ENCODE measurements at places on chromosomes 12 and 14. TPM values are rescaled to one million over a fixed set of nuclear protein-coding genes. Genes with fewer than 3 reads are reported as not detected.

DNA sequence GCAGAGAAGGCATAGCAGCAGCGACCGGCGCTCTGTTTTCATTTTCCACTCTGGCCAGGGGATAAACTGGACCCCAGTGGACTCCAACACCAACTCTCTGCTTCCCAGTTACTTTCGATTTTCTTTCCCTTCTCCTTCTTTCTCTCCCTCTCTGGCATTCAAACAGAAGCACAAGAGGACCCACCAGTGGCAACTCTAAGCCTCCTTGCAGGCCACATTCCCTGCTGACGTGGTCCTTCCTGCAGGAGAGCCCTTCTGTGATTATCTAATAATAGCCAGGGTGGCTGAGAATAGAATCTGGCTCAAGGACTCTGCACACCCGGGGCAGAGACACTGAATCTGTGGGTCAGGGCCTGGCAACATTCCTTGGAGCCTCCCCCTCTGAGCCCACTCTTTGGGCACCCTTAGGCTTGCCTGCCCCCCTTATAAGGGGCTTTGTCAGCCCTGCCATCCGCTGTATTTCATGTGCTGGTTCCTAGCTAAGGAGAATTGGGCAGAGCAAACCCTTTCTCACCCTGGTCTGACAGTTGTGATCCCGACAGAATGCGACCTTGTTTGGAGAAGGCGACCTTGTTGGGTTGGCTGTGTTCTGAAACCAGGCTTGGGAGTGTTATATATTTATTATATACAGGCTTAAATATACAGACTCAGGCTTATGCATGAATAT, 8.2 kb upstream of the HOXC6 start:
- H3K27me3 ChIP-seq = peaks cover 67% of the 10 kb centered on the region
- no peak overlapping the region for H3K4me3 ChIP-seq
- H3K4me1 ChIP-seq = peaks cover 11% of the 10 kb centered on the region
- no peak for DNase-seq
- H3K36me3 ChIP-seq = no peaks in the 10 kb centered on the region
- H3K27ac ChIP-seq = no peak overlapping the region

GRCh38 chr12:68410018-68410660, 78.0 kb upstream of the MDM1 start:
- H3K27me3 ChIP-seq = no peaks in the 10 kb centered on the region
- DNase-seq = no peak
- H3K4me1 ChIP-seq = peaks cover 7% of the 10 kb centered on the region

DNA sequence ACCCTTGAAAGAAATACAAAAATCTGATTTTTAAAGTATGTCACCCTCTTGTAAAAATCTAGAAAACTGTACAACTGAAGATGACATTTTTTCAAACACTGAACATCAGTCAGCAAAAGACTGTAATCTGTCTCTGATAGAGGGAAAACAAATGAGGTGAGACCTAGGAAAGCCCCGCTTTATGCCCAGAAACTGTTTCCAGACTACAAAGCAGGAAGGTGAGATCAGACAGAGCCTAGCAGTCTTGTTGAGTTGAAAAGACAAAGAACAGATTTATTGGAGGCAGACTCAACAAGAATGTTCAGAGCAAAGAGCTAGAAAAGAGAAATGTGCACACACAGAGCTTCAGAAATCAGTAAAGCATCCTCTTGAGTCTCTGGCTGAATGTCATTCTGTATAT, 873.6 kb downstream of the LRFN5 start:
- no peak overlapping the region for H3K27ac ChIP-seq
- H3K4me1 ChIP-seq = no peaks in the 10 kb centered on the region
- H3K36me3 ChIP-seq = no peaks in the 10 kb centered on the region
- H3K27me3 ChIP-seq = no peaks in the 10 kb centered on the region
- no peak for DNase-seq

DNA sequence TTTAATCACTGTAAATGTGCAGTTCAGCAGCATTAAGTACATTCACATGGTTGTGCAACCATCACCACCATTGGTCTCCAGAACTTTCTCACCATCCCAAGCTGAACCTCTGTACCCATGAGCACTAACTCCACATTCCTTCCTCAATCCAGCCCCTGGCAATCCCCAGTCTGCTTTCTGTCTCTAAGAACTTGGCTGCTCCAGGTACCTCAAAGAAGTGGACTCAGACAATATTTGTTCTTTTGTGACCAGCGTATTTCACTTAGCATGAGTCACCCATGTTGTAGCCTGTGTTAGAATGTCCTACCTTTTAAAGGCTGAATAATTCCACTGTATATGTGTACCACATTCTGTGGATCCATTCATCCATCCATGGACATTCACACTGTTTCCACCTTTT, 64.6 kb downstream of the SLC24A4 start:
- no peaks in the 10 kb centered on the region for H3K36me3 ChIP-seq
- DNase-seq = no peak
- H3K4me3 ChIP-seq = no peak overlapping the region
- no peaks in the 10 kb centered on the region for H3K4me1 ChIP-seq

DNA sequence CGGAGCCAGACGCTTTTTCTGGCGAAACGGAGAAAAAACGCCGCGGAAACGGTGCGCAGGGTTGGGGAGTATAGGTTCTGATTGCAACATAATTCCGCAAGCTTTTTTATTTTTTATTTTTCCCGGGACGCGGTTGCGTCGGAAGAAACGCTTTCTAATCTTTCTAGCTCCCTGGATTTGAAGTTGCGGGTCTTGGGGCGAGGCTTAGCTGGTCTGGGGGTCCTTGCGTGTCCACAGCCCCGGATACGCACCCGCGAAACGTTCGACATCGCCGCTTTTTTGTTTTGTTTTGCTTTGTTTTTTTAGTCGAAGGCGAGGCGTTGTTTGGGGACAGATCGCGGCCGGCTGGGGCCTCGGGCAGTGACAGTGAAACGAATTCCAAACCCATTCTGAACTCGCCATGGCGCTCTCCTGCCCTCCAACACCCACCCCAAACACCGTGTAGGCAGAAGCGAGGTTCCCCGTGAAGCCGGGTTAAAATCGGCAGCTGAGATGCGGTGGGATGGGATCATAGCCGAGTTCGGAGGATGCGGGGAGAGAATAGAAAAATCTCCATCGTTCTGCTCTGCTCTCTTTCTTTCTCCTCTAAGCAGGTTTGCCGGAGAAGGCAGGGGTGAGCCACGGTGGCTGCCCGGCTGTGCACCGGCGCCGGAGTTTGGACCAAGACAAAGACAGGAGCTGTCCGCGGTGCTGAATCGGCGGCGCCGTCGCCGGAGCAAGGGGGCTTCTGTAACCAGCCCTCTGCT, 8.1 kb upstream of the LHX5 start:
- peak; percentile 44 for DNase-seq
- peak overlapping the region; percentile 8 for H3K27ac ChIP-seq
- no peak overlapping the region for H3K4me3 ChIP-seq

GRCh38 chr12:113932381-113933196, 33.5 kb downstream of the RBM19 start:
- H3K4me1 ChIP-seq = peaks cover 8% of the 10 kb centered on the region
- DNase-seq = no peak
- peaks cover 40% of the 10 kb centered on the region for H3K36me3 ChIP-seq
- H3K27me3 ChIP-seq = no peaks in the 10 kb centered on the region
- no peak overlapping the region for H3K4me3 ChIP-seq

Gene MBIP
- 25.5 TPM for total RNA-seq

Measured in activated CD4-positive, alpha-beta memory T cell treated with anti-CD3 and anti-CD28 coated beads for 36 hours (primary cell).